ENCODE measurements at places on chromosomes 6 and 20. TPM values are rescaled to one million over a fixed set of nuclear protein-coding genes. Genes with fewer than 3 reads are reported as not detected.

Gene FAM209B
- not detected for total RNA-seq

GRCh38 chr6:165045631-165046030, 263.8 kb downstream of the C6orf118 start:
- no peak overlapping the region for H3K4me3 ChIP-seq
- H3K36me3 ChIP-seq, result no peaks in the 10 kb centered on the region
- no peaks in the 10 kb centered on the region for H3K4me1 ChIP-seq
- DNase-seq, result no peak

- peaks cover 11% of the 10 kb centered on the region for H3K27me3 ChIP-seq
- H3K4me3 ChIP-seq, result peak overlapping the region; percentile 32
- DNase-seq, result peak; percentile 77
Observed at GRCh38 chr6:159169557-159170332, 545 bp downstream of the FNDC1 start.

GRCh38 chr6:88114838-88115237, 51.3 kb downstream of the CNR1 start:
- DNase-seq, result no peak
- H3K4me1 ChIP-seq, result no peaks in the 10 kb centered on the region
- H3K4me3 ChIP-seq, result no peak overlapping the region
- no peak overlapping the region for H3K27ac ChIP-seq
- H3K36me3 ChIP-seq, result no peaks in the 10 kb centered on the region

- peaks cover 11% of the 10 kb centered on the region for H3K4me1 ChIP-seq
- no peaks in the 10 kb centered on the region for H3K36me3 ChIP-seq
- H3K27ac ChIP-seq, result peak overlapping the region; percentile 90
- peak; percentile 59 for DNase-seq
- peak overlapping the region; percentile 95 for H3K4me3 ChIP-seq
- no peaks in the 10 kb centered on the region for H3K27me3 ChIP-seq
Observed at GRCh38 chr6:28940294-28940857, 16.6 kb upstream of the TRIM27 start.

DNA sequence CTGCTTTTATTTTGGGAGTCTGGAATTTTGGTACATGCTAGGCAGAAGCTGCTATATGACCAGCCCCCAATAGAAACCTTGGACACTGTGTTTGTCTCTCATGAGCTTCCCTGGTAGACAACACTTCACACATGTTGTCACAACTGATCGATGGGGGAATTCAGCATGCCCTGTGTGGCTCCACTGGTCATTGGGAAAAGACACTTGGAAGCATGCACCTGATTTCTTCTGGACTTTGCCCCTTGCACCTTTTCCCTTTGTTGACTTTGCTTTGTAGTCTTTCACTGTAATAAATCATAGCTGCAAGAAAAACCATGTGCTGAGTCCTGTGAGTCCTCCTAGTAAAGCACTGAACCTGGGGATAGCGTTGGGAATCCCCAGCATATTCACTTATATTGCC, 7.9 kb upstream of the WFDC10A start:
- H3K27me3 ChIP-seq, result no peaks in the 10 kb centered on the region
- H3K4me1 ChIP-seq, result no peaks in the 10 kb centered on the region
- H3K27ac ChIP-seq, result no peak overlapping the region
- DNase-seq, result no peak
- H3K4me3 ChIP-seq, result no peak overlapping the region

GRCh38 chr20:1894471-1894950, 696 bp upstream of the SIRPA start:
- H3K4me1 ChIP-seq, result no peaks in the 10 kb centered on the region
- no peak overlapping the region for H3K27ac ChIP-seq
- peak overlapping the region; percentile 25 for H3K4me3 ChIP-seq
- peak; percentile 78 for DNase-seq
